ENCODE measurements at places on chromosomes 5 and 9. TPM values are rescaled to one million over a fixed set of nuclear protein-coding genes. Genes with fewer than 3 reads are reported as not detected.

The PDCD1LG2 gene
- total RNA-seq, result under 0.01 TPM

The OSMR gene
- under 0.01 TPM for total RNA-seq

The CARTPT gene
- not detected for total RNA-seq

The SEMA4D gene
- total RNA-seq, result 53.9 TPM

The RIMOC1 gene
- 5.1 TPM for total RNA-seq

The SLC45A2 gene
- total RNA-seq, result 0.27 TPM

The FGD3 gene
- total RNA-seq, result 59.8 TPM

All from hematopoietic multipotent progenitor cell (in vitro differentiated cells).